ENCODE measurements at places on chromosomes 3 and 15.

- DNase-seq: peak; percentile 46
These were observed 165.6 kb downstream of the XXYLT1 start for GRCh38 chr3:195105389-195105788.

DNA sequence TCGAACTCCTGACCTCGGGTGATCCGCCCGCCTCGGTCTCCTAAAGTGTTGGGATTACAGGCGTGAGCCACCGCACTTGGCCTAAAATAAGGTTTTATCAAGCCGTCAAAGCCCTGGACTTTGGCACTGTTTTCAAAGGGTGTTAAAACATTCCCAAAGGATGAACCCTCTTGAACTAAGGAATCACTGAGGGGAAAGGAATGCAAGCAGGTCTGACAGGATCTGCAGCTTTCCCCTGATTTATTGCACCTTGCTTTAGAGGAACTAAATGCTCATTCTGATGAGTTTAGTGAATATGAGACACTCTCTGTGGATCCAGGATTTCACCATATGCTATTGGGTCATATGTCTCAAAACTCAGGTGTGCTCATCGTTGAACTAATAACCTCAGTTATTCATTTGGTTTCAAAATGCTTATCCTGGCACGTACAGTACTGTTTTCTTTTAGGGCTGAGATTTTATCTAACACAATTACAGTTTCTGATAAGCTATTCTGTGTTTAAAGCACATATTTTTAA is 63.0 kb upstream of the TSC22D2 start:
- no peak for DNase-seq

DNA sequence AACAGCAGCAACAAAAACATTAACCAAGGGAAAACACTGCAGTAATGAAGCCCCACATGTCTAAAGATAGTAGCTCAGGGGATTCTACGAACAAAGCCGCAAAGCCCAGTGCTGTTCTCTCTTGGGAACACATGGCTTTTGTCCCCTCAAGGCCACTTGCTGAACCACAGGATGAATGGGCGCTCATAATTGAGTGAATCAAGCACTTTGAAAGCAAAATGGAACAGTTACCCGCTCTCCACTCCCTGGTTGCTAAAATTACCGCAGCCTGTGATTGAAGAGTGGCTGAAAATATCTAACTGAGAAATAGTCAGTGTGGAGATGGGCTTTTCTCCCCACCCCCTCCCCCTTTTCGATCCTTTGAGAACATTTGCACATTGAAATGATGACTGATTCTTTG is 39.6 kb downstream of the RASGRF1 start:
- no peak for DNase-seq

DNA sequence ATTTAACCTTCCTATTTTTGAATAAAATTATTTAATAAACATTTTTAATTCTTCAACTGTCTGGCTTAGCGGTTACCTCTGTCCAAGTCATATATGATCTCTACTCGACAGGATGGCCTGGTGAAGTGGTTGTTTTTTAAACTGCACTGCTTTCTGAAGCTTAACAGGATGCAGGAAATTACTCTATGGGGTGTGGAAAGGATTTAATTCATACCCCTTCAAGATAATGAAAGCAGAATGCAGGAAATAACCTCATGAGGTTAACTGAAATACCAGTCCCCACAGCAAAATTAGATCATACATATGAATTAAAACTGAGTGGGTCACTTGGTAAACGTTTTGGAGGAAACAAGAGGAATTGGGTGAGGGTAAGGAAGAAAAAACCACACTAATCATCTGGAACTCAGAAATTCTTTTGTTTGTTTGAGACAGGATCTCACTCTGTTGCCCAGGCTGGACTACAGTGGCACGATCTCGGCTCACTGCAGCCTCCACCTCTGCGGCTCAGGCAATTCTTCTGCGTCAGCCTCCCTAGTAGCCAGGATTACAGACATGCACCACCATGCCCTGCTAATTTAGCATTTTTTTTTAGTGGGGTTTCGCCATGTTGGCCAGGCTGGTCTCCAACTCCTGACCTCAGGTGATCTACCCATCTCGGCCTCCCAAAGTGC is 50.1 kb downstream of the LYSMD4 start:
- DNase-seq: peak; percentile 37

GRCh38 chr3:118802325-118803095 is 232.1 kb downstream of the IGSF11 start:
- DNase-seq: no peak

DNA sequence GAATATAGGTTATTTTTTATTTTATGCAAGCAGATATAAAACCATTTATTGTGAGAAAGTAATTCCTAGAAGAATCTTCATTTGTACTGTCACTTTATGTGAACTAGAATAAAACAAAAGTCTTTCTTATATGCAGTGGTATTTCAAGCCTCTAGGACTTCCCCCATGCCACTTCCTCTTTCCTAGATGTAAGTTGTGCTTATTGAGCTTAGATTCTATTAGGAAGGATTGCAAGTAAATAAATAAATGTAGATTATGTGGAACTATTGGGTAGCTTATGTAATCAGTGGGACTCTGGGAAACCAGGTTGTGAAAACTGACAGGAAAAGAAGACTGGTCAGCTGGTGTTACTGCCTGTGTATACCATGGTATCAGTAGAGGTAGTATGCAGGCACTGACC is 169.7 kb downstream of the RSRC1 start:
- DNase-seq: peak; percentile 5
